ENCODE measurements at places on chromosomes 13 and 19. TPM values are rescaled to one million over a fixed set of nuclear protein-coding genes. Genes with fewer than 3 reads are reported as not detected.

GRCh38 chr19:33998302-33998701 lies 174.0 kb upstream of the LSM14A start:
- no peak for DNase-seq

Gene PROSER1
- 11.9 TPM for total RNA-seq

Gene ACP5
- total RNA-seq = 2.4 TPM

GRCh38 chr13:66180836-66181235 lies 1049.3 kb downstream of the PCDH9 start:
- no peak for DNase-seq

DNA sequence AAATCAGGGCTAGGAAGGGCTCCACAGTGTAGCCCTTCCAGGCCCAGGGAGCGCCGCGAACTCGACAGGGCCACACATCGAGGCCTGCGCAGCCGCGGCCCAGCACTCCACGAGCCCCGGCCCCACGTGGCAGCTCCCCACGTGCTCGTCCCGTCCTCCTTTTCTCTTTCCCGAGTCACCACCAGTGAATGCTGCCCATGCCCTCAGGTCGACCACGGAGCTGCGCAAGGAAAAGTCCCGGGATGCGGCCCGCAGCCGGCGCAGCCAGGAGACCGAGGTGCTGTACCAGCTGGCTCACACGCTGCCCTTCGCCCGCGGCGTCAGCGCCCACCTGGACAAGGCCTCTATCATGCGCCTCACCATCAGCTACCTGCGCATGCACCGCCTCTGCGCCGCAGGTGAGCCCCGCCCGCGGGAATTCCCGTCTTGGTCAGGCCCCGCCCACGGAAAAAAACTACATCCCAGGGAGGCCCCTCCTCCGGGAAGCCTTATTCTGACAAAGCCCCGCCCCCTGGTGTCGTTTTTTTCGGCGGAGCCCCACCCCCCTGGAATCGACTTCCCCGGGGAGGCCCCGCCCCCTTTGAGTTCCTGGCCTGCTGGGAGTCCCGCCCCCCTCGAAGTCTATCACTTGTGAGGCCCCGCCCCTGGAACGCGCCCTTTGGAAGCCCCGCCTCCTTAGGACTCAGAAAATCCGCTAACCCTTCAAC lies 7.0 kb downstream of the HIF3A start:
- DNase-seq = no peak

DNA sequence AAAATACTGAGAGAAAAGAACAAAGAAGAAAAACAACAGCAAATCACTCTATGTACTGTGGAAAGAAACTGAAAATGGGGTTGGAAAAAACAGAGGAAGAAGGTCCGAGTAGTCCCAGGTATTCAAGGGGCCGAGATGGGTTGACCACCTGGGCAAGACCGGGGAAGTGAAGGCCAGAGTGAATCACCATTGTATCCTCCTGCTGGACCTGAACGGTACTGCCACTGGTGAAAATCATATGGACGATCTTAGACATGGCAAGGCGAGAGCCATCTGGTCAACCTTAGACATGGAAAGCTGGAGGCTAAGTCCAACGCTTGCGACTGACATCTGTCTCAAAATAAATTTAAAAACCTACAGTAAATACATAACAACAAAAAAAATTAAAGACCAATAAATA lies 44.4 kb upstream of the ZNF91 start:
- no peak for DNase-seq

Gene TEX101
- total RNA-seq = not detected

DNA sequence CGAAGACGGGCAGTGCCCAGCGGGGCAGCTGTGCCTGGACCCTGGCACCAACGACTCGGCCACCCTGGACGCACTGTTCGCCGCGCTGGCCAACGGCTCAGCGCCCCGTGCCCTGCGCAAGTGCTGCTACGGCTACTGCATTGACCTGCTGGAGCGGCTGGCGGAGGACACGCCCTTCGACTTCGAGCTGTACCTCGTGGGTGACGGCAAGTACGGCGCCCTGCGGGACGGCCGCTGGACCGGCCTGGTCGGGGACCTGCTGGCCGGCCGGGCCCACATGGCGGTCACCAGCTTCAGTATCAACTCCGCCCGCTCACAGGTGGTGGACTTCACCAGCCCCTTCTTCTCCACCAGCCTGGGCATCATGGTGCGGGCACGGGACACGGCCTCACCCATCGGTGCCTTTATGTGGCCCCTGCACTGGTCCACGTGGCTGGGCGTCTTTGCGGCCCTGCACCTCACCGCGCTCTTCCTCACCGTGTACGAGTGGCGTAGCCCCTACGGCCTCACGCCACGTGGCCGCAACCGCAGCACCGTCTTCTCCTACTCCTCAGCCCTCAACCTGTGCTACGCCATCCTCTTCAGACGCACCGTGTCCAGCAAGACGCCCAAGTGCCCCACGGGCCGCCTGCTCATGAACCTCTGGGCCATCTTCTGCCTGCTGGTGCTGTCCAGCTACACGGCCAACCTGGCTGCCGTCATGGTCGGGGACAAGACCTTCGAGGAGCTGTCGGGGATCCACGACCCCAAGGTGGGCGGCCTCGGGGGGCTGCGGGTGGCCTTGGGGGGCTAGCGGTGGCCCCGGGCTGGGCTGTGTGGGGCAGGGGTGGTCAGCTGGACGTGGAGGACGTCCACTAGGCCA lies 4.8 kb downstream of the GRIN3B start:
- no peak for DNase-seq

Gene ZNF433
- total RNA-seq = 0.37 TPM

DNA sequence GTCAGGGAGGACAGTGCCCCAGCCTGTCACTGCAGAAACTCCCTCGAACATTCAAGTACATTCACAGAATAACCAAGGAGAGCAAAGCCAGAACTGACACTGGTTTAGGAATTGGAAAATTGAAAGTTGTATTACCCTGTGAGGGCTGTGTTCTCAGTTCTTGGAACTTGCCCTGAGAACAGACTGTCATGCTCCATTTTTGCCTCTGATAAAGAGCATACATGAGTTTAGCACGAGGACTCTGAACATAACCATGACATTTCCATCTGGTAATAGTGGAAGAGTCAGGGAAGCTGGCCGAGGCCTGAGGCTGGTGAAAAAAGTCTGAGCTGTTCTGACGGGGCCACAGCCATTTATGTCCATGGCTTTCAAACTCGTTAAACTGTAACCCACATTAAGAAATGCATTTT lies 15.2 kb upstream of the SLC25A30 start:
- no peak for DNase-seq

Gene KLK5
- total RNA-seq = not detected

GRCh38 chr13:39955560-39955959 lies 300.1 kb downstream of the COG6 start:
- no peak for DNase-seq

Gene GRIK5
- not detected for total RNA-seq

- DNase-seq = no peak
Measured at GRCh38 chr19:45768655-45768983, 433 bp downstream of the SIX5 start.

DNA sequence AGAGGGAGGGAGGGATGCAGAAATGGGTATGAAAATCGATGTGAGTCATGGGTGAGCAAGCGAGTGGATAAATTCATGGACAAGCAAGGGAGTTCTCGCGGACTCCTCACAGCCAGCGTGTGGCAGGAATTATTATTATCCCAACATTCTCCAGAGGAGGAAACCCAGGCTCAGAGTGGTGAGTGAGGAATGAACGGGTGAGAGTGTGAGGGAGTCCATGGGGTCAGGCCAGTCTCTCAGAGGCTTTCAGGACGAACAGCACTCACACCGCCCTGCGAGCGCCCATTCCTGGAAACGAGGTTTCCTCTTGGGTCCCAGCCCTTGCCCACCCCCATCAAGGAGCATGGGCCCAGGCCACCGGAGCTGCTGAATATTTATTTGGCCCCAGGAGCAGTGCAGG lies 6.3 kb upstream of the DNAAF3 start:
- DNase-seq = peak; percentile 57

DNA sequence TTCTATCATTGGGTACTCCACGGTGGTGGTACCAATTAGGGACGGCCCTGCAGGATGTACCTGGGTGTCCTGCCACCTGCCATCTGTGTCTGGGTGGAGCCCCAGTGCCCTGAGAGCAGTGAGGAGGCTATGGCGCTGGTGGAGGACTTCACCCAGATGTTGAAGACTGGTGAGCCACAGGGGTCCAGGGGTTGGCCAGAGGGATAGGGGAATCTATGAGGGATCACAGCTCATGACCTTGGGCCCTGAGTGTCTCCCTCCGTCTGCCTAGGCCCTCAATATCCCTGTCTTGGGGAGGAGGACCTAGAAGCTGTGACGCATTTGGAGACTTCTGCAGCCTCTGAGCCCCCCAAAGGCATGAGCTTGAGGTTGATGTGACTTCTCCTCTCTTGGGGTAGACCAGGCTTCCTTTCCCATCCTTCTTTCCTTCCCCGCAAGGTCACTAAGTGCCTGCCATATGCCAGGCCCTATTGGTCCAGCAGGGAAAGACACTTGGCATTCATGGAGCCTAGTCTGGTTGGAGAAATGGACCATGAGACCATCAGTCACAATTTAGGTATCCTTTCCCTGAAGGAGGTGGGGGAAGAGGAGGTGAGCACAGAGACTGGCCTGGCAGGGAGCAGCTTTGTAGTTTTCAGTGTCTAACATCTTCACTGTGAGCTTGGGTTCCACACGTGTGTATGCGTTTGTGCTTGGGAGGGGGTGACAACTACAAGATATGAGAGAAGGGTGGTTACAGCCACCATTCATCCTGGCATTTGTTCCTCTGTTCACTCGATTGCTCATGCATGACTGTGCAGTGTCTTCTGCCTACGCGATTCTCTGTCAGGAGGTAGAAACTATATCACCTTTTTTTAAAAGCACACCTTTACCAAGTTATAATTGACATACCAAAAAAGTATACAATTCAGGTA lies 5.1 kb upstream of the MZF1 start:
- DNase-seq = no peak

DNA sequence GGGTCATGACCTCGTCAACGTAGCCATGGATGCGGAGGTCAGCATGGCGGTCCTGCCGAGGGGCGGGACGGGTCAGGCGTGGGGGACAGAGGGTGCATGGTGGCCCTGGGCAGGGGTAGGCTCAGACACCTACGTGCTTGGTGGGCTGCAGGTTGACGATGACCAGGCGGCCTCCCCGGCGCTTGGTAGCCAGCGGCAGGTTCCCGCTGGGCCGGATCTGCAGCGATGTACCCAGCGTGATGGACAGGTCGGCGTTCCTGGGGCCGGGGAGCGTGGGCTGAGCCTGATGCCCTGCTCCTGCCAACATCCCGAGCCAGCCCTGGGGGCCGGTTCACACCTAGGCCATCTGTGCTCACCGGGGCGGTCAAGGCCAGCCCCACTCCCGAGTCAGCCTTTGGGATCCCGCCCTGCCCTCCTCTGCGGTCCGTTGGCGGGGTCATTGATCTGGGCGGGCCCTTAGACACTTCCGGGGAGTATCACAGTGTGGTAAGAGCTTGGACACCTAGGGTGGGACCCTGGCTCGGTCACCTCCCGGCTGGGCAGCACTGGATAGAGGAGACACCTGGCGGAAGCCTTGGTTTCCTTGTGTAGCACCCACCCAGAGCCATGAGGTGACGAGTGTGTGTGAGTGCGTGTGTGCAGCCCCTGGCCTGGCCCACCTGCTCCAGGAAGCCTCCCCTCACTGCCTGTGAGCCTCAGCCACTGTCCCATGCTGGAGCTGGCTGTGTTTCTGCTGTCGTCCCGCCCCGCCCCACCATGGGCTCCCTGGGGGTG lies 7.3 kb downstream of the SIRT6 start:
- no peak for DNase-seq

GRCh38 chr13:52010890-52011631 lies at the start of gene ATP7B:
Gene ATP7B, minus strand, starts transcription at chr13:52011450. Its CDS starts 113 bp downstream, at chr13:52011337.
- peak; percentile 17 for DNase-seq

Gene FLT1
- total RNA-seq = 3.3 TPM

- no peak for DNase-seq
Measured at GRCh38 chr13:100523981-100524386, 64.6 kb downstream of the GGACT start.

- DNase-seq = no peak
Measured at GRCh38 chr19:30159636-30160035, 212.5 kb upstream of the ZNF536 start.

Gene CBY2
- not detected for total RNA-seq

- DNase-seq = no peak
Measured at GRCh38 chr19:46023311-46023779, 492 bp upstream of the PGLYRP1 start.

Gene LAIR2
- not detected for total RNA-seq

GRCh38 chr13:37685206-37685605 lies 86.6 kb upstream of the POSTN start:
- no peak for DNase-seq

Gene TOMM40
- total RNA-seq = 230 TPM

Gene ZNF100
- total RNA-seq = 8.7 TPM

DNA sequence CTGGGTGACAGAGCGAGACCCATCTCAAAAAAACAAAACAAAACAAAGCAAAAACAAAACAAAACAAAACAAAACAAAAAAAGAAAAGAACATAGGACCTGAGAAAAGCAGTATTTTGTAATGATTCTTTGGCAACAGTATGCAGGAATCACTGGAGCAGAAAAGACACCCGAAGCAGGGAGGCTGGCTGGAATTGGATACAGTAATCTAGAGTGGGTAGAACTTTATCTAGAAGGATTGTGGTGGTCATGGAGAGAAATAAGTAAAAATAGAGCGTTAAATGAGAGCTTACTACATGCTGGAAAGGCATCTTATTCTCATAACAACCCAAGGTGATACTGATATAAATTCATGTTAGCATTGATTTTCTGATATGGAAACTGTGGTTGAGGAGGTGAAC lies 51.2 kb downstream of the KLF5 start:
- no peak for DNase-seq

GRCh38 chr13:29948791-29949190 lies 98.4 kb upstream of the UBL3 start:
- peak; percentile 11 for DNase-seq

DNA sequence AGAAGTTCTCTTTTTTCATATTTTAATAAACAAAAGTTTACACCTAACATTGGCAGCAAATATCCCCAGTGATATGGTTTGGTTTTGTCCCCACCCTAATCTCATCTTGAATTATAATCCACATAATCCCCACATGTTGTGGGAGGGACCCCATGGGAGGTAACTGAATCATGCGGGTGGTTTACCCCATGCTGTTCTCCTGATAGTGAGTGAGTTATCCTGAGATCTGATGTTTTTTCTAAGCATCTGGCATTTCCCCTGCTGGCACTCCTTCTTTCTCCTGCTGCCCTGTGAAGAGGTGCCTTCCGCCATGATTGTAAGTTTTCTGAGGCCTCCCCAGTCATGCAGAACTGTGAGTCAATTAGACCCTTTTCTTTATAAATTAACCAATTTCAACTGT lies 214.7 kb downstream of the SLITRK1 start:
- DNase-seq = peak; percentile 18

GRCh38 chr19:13847407-13848339 lies 29.3 kb upstream of the NANOS3 start:
- DNase-seq = peak; percentile 93

GRCh38 chr13:44609137-44609536 lies 33.0 kb upstream of the TSC22D1 start:
- peak; percentile 42 for DNase-seq

Gene EXOC3L2
- 0.84 TPM for total RNA-seq

All from HT1080 (cell line).